Effector CD4-positive, alpha-beta T cell (primary cell): ENCODE measurements at places on chromosomes 2 and 18.

GRCh38 chr2:164523009-164523408, 98.3 kb downstream of the GRB14 start:
- no peak for DNase-seq

- DNase-seq, result no peak
Observed at GRCh38 chr18:49321271-49321670, 139.2 kb downstream of the DYM start.

DNA sequence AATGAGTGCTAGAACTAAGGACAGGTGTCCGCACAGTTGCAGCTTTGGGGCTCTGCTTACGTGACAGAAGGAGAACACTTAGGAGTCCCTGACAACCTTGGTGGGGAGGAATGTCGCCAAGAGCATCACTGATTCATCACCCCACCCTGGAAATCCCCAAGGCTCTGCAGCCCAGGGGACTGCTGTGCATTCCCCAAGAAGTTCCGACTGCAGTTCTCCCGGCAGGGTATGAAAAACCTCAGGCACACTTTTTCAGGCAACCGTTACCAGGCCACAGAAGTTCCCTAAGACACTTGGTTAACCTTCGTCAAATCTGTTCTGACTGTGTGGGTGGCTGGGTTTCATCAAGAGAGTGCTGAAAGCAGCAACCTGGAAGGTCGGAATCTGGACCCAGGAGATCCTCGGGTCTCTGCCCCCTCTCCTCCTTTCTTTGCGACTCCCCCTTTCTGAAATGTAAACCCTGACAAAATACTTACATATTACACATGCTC, 192.1 kb upstream of the CXCR4 start:
- no peak for DNase-seq

DNA sequence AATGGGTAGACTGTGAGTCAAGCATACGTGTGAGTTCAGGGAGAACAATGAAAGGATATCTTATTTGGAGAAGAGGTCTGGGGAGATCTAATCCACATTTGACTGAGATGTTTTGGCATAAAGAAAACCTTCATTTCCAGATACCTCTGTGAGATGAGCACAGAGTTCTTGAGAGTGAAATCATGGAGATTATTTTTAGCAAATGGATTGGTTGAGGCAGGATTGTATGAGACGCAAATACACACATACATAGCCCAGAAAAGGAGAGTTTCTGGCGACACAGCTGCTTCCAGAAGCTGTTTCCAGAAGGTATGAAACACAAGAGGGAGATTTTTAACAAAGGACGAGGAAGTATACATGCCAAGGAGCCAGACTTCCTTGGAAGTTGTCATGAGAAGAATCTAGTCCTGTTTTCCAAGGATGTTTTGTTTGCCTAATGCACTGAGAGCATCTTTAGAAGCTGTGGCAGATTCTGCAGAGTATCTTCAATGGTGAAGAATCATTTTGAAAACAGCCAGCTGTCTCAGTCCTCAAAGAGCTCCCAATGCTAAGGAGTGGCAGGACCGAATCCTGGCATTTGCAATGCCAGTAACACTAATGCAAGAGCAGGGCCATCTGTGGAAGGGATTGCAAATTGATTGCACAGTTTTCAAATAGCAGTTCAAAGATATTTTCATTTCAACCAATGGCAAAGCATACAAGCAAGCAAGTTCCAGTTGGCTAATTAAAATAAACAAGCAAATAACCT, 177.2 kb downstream of the SETBP1 start:
- DNase-seq, result no peak

DNA sequence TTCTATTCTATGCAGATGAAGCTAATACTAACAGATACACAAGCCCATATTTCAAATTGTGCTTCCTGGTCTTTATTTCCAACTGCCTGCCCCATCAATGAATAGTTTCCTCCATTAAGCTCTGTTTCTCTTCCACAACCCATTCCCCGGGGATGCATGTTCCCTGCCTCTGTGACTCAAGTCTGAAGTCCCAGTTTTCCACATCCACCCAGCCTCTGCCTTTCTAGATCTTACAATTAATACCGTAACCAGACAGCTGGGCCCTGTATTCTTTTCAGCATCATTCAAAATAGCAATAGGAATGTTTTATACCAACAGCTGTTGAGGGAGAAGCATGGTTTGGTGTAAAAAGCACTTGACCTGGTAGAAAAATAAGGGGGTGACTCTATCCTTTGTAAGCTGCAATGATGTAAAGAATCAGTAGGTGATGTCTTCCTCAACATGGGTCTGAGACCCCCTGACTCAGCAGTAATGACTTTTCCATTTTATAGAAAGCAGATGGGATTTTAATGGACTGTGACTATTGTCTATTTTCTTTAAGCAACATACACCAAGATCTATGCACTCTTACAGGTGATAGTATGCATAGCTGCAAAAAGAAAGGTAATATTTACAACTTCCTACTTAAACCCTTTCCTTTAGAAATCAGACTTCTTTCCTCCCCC, 46.1 kb upstream of the DAPL1 start:
- no peak for DNase-seq

DNA sequence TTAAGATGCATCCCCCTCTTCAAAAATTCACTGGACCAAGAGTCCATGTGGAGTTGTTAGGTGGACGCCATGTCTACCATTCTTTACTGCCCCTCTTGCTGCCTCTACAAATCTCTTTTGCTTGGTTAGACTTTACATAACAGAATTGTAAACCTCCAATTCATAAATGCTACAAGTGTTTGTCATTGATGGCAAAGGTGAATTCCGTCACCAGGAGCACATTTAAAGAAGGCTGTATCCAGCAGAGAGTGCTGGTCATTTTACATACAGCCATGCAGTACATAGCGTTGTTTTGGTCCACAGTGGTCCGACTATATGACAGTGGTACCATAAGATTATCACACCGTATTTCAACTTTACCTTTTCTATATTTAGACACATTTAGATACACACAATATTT, 274.5 kb downstream of the MYCN start:
- no peak for DNase-seq

DNA sequence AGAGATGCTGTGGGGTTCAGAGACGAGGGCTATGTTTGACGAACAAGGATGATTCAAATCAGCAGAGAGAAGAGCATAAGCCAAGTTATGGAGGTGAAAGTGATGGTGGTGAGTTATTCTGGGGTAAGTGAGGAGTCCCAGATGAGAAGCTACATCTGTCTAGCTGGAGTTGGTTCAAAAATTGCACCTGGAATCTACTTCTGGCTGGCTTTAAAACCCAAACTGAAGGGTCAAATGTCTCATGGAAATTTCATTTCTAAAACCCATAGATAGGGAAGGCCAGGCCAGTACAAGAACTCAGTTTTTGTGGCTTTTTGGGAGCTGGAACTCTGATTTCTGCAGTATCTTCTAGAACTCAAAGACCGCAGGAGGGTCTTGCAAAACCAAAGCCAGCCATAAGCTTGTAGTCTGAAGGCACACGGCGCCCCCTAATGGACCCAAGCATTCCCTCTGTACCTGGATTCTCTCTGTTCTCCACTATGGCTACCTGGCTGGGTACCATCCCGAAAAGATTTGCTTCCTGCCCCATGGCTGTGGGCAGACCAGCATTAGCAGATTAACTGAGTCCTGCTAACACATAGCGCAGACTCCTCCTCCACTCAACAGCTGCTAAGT, 229.1 kb upstream of the SLC14A2 start:
- no peak for DNase-seq

GRCh38 chr2:150357770-150358467, 129.5 kb downstream of the RND3 start:
- DNase-seq, result no peak

GRCh38 chr2:122105877-122106206, 350.4 kb downstream of the TSN start:
- DNase-seq, result no peak

DNA sequence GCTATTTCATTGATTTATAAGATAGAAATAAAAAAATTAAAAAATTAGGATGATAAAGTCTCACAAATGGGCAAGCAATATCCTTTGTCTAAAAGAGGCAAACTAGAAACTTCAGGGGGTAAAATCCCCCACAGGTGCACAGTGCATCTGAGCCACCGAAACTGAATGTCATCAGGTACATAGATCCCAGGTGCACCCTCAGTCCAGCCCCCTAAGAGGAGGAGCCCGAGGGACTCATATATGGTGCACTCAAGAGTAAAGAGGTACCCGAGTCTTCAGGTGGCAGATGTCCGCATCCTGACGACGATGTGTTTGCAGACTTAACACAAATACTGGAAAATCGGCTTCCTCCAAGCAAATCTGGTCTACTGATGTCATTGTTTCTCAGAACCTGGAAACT, 11.3 kb downstream of the QPCT start:
- DNase-seq, result no peak

GRCh38 chr2:227460833-227461232, 11.1 kb upstream of the AGFG1 start:
- no peak for DNase-seq

DNA sequence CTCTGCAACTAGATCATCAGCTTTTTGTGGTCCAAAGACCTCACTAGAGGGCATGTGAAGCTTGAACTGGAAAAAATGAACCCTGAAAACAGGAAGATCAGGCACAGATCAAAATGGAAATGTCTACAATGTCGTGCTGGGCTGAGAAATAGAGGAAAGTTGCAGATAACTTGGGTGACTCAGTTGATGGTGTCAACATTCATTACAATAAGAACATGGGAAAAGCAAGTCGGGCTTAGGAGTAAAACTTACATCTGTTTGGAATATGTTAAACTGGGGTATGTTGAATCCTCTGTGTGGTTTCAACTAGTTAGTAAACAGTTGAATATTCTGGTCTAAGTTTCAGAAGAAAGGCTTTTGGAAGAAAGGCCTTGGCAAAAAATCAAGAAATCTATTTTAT, 940.4 kb downstream of the ERBB4 start:
- DNase-seq, result no peak

- no peak for DNase-seq
Observed at GRCh38 chr2:134161170-134161547, 92.7 kb upstream of the MGAT5 start.

GRCh38 chr2:35463805-35464596, 891.6 kb upstream of the CRIM1 start:
- DNase-seq, result no peak

GRCh38 chr2:147382322-147382948, 462.4 kb upstream of the ACVR2A start:
- no peak for DNase-seq

GRCh38 chr2:120694034-120694433, 41.6 kb upstream of the GLI2 start:
- no peak for DNase-seq

DNA sequence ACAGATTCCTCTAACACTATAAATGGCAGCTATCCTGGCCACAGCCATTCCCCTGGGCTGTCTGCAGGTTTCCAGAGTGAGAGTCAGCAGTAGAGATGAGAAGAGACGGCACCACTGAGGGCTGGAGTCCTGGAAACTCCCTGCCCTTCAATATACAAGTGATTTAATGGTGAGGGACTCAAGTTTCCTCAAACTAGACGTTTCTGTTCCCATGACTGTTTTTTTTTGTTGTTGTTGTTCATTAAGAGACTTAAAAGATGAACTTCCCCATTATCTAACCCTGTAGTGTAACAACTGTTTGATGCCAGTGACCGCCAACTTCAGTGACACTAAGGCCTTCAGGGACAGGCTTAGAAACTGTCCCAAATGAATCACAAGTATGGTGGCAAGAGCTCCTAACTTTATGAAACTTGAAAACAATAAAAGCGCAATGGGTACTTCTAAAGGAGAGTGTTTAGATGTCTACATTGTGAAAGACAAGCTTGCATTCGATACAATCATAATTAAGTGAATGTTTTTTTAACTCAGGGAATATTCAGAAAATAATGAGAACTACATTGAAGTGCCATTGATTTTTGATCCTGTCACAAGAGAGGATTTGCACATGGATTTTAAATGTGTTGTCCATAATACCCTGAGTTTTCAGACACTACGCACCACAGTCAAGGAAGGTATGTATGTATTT, 34.0 kb downstream of the IL1R2 start:
- DNase-seq, result no peak

DNA sequence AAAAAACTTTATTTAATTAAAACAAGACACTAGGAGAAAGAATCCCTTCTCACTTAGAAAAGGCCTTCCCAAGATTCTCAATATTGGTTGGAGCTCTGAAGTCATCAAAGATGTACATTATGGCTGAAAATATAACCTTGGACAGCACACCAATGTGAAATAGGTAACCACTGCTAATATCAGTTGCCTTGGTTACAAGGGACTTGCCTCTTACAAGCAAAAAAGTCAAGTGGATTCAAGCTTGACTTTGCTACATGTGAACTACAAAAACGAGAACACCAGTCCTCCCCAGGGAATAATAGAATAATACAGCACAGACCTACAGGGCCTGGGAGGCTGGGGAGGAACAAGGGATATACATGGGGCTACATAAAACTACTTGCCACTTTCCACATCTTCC, 46.1 kb downstream of the NABP1 start:
- DNase-seq, result no peak

DNA sequence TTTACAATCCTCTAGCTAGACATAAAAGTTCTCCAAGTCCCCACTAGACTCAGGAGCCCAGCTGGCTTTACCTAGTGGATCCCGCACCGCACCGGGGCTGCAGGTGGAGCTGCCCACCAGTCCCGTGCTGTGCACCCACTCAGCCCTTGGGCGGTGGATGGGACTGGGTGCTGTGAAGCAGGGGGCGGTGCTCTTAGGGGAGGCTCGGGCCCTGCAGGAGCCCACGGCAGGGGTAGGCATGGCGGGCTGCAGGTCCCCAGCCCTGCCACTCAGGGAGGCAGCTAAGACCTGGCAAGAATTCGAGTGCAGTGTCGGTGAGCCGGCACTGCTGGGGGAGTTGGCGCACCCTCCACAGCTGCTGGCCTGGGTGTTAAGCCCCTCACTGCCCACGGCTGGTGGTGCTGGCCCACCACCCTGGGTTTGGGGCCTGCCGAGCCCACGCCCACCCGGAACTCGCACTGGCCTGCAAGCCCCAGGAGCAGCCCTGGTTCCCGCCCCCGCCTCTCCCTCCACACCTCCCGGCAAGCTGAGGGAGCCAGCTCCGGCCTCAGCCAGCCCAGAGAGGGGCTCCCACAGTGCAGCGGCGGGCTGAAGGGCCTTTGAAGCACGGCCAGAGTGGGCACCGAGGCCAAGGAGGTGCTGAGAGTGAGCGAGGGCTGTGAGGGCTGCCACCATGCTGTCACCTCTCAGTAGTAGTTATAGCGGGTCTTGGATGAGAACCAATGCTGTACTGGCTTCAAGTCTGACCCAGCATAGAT, 255.2 kb downstream of the CDH7 start:
- no peak for DNase-seq

- DNase-seq, result no peak
Observed at GRCh38 chr2:188693771-188694170, 280.4 kb upstream of the COL3A1 start.

DNA sequence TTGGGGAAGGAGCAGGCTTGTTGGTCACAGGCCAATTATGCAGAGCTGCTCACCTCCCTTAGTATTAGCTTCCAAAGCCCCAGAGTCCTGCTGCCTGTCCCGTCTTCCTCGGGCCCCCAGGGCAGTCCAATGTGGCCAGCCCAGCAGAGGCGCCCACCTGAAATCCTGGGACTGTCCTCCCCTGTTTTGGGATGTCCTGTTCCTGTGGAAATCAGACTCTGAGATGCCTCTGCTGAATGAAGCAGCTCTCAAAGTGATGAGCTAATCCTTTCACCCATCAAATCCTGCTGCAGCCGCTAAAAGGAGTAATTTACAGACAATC, 105.3 kb downstream of the CABLES1 start:
- DNase-seq, result no peak

- no peak for DNase-seq
Observed at GRCh38 chr2:18690342-18690741, 101.0 kb upstream of the NT5C1B start.

- no peak for DNase-seq
Observed at GRCh38 chr18:70373042-70373519, 84.2 kb downstream of the SOCS6 start.

GRCh38 chr2:28273751-28274150, 118.9 kb upstream of the FOSL2 start:
- DNase-seq, result no peak

GRCh38 chr2:225889452-225889851, 489.9 kb downstream of the NYAP2 start:
- no peak for DNase-seq
